ENCODE measurements at places on chromosomes 13 and 19.

GRCh38 chr13:94708031-94708859 lies 4.1 kb downstream of the SOX21 start:
- DNase-seq: no peak

DNA sequence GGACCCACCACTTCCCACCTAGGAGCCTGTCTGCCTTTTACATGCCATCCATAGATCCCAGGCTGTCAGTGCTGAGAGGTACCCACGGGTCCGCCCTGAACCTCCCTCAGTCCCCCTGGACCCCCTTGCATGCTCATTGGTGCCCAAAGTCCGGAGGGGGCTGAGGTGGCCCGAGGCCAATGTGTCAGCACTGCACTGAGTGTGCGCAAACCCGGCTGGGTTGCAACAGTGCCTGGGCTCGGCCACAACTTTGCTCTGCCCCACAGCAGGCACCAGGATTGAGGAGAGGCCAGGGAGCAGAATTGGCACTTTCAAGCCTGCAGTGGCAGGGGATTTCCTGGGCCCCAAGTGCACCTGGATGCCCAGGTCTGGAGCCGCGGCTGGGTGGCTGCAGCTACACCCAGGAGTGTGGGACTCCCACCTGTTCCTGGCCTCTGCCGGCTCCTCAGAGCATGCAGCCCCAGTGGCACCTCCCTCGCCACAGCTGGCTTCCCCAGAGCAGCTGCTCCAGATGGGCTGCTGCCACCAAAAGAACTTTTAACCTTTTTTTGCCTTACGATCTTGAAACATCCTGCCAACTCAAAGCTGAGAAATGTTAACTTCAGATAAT lies 837.0 kb downstream of the SLITRK6 start:
- DNase-seq: no peak

DNA sequence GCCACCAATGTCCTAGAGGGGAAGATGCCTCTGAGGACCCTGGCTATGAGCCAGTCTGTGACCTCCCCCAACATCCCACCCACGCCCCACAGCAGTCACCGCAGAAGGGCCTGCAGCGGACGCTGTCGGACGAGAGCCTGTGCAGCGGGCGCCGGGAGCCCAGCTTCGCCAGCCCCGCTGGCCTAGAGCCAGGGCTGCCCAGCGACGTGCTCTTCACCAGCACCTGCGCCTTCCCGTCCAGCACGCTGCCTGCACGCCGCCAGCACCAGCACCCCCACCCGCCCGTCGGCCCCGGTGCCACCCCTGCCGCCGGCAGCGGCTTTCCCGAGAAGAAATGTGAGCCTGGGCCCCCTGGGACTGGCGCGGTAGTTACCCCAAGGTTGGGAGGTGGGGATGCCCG lies 30.6 kb downstream of the DPF1 start:
- no peak for DNase-seq

DNA sequence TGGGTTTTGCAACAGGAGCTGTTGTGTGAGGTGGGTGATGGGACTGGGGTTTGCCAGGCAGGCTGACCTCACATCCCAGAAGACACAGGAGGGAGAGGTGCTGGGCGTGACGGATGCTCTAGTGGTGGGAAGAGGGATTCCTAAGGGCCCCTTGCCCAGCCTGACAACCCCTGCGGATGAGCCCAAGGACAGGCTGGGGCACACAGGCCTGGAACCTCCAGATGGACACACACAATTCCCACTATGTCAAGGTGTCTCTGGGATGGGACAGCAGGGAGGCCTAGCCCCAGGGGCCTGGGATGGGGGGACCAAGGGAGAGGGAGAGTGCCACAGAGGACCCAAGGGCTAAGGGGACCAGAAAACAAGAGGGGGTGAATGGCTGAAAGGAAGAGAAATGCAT lies 191.5 kb downstream of the ZNF536 start:
- DNase-seq: no peak

DNA sequence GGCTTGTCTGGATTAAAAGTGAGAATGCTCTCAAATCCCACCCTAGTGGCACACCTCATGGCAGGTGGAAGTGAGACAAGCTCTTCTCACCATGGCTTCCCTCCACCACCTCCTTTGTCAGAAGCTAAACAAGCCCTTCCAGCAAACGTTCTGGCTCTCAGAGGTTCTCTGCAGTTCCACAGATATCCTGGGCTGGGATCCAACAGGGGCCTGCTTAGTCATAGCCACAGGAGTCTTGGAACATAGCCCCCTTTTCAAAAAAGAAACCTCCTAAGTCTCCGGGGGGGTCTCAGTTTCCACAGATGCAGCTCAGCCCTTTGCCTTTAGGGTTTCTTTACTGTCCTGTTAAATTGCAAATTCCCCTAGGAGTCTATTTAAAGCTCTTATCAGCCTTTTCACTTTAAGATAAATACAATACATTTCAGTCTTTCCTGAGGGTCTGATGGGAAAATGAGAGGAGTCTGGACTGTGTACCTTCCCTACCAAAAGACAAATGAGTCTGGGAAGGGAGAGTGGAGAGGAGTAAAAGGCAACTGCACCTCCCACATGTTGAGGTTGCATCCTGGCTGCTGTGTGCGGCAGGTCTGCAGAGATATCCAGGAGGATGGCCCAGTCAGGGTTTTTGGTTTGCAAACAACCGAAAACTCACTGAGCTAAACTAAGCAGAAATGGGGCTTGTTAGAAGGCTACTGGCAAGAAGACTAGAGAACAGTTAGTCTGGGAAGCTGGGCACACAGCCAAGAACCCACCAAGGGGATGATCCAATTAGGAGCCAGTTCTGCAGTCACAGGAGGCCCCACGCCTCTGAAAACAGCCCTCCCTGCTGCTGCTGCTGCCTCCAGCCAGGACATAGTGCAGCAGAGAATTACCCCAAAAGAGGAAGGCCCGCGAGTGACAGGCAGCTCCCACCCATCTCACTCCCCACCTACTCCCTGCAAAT lies 41.4 kb upstream of the SERP2 start:
- no peak for DNase-seq

DNA sequence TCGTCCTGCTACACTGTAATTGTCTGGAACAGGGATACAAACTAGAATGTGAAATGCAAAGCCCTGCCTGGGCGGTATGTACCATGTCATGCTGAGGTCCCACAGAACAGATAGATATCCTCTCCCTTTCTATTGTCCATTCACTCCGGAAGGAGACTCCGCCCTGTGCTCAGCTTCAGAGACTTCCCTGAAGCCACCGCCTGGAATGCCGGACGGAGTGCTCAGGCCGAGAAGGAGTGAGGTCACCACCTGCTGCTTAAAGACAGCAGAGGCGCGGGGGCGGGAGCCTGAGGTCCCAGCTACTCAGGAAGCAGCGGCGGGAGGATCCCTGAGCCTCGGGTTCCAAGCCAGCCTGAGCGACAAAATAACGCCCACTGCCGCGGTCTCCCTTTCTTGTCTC lies 890 bp upstream of the ZNF611 start:
- no peak for DNase-seq

All from stimulated activated naive CD4-positive, alpha-beta T cell (primary cell).